ENCODE measurements at places on chromosomes 13 and 19.

- peak; percentile 83 for DNase-seq
These were observed 832 bp upstream of the ZNF491 start for GRCh38 chr19:11797491-11797890.

- no peak for DNase-seq
These were observed 344.5 kb upstream of the TMTC4 start for GRCh38 chr13:101019126-101019525.

DNA sequence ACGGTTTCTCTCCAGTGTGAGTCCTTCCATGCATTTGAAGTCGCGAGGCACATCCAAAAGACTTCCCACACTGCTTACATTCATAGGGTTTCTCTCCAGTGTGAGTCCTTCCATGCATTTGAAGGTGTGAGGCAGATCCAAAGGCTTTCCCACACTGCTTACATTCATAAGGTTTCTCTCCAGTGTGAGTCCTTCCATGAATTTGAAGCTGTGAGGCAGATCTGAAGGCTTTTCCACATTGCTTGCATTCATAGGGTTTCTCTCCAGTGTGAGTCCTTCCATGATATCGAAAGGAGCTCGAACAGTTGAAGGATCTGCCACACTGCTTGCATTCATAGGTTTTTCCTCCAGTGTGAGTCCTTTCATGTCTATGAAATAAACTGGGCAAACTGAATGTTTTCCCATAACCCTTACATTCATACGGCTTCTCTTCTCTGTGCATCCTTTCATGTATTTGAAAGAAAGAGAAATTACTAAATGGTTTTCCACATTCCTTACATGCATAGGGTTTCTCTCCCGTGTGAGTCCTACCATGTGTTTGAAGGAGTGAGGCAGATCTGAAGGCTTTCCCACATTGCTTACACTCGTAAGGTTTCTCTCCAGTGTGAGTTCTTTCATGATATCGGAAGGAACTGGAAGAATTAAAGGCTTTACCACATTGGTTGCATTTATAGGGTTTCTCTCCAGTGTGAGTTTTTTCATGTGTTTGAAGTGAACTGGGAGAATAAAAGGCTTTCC, 20.3 kb downstream of the ZNF433 start:
- DNase-seq = no peak

DNA sequence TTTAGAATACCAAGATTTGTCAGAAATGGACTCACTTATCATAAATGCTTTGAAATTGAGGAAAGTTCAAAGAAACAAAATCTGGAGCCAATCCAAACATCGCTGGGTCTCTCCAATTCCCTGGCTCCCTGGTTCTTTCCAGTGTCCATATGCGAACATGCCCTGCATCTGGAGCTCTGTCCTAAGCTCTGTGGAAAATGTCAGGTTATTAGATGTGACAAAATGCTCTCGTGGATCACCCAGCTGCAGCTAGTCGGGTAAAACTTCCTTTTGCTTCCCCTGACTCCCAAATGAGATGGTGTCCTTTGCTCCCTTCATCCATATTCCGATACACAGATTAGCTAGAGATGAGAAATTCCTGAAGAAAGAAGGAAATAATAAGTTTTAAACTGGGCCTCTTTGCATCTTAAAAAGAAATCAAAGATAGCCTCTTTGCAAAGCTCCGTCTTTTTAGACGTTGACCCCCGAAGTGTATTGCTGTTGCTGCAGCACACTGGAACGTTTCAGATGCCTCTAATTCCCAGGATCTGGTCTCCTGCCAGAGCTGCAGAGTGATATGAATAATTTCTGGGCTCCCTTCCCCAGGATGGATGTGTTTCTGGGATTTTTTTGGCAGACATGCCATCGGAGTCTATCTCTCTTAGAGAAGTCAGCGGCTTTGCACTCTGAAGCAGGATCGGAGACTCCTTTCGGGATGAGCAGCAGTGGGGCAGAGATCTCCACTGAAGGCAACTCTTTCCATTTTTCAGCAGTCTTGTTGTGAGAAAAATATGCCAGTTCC, 102.9 kb downstream of the TEX26 start:
- no peak for DNase-seq

DNA sequence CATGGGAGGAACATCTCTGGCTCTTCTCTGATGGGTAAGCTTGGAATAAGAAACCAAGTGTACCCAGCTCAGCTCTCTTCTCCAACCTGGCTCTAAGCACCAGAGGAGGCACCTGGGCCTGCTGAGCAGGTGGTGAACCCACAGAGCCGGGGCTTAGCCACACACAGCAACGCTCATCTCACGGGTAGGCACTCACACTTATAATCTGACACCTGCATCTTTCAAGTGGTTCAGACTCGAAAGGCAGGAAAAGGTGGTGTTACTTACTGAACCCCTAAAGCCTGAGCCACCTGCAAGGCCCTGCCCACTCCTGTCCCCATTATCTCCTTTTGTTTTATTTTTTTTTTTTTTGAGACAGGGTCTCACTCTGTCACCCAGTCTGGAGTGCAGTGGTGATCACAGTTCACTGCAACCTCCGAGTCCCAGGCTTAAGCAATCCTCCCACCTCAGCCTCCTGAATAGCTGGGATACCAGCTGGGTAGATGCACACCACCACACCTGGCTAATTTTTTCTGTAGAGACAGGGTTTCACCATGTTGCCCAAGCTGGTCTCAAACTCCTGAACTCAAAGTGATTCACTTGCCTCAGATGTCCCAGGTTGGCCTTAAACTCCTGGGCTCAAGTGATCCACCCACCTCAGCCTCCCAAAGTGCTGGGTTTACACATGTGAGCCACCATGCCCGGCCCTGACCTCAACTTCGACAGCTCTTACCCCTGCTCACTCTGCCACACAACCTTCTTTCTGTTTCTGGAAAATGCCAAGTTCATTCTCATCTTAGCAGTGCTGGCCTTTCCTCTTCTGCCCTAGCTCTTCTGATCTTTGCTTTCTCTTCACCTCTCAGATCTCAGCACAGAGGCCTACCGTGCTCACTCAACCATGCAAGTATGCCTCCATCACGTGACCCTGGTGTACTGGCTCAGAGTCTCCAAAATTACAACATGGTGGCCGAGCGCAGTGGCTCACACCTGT, 9.7 kb downstream of the FBXL12 start:
- peak; percentile 42 for DNase-seq

- DNase-seq = no peak
These were observed 1.2 kb downstream of the ZSWIM4 start for GRCh38 chr19:13796301-13797057.

DNA sequence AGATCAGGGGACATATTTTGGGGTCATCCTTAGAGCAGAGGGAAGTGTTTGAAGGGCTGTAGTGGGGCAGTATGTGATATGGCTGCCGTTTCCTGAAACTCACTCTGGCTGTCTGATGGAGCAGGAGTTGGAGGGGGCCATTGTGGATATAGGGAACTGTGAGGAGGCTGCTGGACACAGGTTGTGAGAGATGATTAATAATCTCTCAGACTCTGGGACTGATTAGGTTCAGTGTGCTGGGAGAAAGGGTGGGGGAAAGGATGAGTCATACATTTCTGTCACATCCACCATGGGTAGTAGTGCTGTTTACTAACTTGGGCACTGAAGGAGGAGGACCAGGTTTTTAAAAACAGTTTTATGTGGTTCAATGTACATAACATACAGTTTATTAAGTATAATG, 4.8 kb downstream of the B3GLCT start:
- no peak for DNase-seq

DNA sequence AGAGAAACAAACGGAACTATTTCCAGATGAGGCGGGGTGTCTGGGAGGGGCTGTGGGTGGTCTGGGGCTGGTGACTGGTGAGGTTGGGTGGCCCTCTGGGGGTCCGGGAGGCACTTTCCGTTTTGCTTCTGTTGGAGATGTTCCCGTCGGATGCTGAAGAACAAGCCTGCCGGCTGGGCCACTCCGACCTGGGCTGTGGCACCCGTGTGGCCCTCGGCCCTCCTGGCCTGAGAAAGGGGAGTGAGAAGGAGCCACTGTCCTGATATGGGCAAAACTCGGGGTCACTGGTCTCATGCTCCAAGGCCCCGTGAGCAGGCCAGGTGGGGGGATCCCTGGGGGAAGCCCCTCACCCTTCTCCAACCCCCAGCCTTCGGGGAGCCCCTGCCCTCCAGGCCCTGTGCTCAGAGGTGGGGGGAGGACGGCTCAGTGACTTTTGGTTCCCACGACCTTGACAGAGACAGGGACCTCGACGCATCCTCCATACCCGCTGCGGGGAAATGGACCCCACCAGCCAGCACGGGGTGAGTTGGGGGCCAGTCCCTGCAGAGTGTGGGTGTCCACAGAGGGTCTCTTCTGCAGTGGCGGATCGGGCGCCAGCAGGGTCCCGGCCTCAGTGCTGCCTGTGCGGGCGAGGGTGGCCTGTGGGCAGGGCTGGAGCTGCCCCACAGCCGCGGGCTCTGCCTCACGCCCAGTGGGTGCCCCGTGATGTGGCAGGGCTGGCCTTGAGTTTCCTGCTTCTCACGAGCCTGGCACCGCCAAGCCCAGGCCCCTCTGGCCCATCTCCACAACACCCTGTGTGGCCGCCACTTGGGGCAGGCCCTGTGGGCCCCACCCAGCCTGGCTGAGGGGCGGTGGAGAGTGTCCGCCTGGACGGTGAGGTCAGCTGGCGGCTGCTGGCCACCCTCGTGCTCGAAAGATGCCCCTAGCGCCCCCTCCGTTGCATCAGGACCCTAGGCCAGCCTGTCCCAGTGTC, 4.4 kb upstream of the TBXA2R start:
- no peak for DNase-seq

All from naive thymus-derived CD8-positive, alpha-beta T cell (primary cell).